ENCODE measurements at places on chromosomes 5 and 9.

DNA sequence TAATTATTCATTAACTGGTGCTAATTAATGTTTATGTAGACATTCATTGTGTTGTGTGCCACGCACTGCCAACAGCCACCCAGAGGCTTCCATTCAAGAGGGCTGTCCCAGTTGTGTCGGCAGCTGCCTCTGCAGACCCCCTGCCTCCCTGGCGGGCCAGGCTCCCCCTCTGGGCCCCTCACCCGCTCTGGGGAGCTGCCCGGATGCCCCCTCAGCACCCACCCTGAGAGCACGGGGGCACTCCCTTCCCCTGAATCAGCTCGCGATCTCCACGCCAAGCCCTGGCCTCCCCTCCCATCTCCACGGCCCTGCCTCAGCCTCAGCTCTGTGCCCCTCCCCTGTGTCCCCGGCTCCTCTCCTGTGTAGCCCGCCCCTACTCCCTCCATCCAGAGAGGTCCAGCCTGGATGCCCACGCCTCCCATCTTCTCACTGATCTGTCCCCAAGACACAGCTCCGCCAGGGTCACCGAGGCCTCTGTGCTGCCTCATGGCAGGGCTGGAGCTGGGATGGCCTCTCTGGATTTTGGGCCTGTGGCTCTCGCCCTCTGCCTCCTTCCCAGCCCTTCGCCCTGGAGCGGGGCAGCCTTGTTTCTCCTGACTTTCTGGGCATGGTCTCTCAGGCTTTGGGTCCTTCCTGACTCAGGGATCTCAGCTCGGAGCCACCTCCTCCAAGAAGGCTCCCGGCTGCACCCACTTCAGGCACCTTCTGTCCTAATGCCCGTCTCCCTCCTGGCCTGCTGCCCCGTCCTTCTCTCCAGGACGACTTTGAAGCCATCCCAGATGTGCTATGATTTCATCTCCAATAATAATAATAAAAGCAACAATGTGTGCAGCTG, 16.0 kb upstream of the SLC9A3 start:
- DNase-seq: no peak

DNA sequence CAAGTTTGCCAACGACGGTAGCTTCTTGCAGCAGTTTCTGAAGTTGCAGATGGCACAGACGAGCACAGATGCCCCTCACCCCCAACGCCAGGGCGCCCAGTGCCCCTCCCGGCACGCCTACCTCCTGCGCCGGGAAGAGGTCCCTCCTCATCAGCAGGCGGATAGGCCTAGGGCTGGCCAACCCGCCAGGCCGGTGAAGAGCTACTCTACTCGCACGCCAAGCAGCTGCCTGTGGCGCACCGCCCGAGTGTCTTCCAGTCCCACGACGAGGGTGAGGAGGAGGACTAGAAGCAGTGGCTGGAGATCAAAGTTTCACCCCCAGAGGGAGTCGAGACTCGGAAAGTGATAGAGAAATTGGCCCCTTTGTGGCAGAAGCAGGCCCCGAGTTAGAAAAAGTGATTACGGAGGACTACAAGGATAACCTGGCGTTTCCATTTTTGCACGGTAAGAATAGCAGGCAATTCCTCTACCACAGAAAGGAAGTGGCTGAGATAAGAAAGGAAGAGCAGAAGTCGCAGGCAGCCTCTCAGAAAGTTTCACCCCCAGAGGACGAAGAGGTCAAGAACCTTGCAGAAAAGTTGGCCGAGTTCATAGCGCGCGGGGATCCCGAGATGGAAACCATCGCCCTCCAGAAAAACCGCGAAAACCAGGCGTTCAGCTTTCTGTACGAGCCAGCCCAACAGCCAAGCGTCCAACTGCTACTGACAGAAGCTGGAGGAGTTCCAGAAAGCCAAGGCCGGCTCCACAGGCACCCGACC, 170.4 kb downstream of the HINT1 start:
- DNase-seq: no peak

GRCh38 chr5:154949781-154950180, 8.9 kb downstream of the MRPL22 start:
- no peak for DNase-seq

DNA sequence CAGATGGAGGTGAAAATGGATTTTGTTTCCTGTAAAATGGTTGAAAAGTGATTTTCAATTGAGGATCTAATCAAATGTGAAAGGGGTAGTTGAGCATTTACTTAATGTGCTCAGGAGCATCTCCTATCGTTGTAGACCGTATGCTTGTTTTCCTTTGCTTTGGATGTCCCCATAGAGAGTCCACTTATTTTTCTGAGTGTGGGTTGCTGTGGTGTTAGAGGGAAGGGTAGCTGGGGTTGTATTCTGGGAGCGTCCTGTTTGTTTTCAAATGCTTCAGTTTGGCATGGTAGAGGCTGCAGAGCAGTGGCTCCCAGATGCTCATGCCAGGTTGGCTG, 154.1 kb downstream of the MAT2B start:
- no peak for DNase-seq

GRCh38 chr5:66717455-66718373, 121.5 kb downstream of the MAST4 start:
- no peak for DNase-seq

DNA sequence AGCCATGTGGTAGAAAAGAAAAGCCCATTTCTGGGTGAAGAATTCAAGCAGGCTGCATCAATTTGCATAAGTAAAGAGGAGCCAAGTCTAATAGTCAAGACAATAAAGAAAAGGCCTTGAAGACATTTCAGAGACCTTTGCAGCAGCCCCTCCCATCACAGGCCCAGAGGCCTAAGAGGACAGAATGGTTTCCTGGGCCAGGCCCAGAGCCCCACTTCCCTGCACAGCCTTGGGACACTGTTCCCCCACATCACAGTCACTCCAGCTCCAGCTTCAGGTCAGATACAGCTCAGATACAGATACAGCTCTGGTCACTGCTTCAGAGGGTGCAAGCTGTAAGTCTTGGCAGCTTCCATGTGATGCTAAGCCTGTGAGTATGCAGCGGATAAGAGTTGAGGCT, 29.1 kb downstream of the PLGRKT start:
- no peak for DNase-seq

DNA sequence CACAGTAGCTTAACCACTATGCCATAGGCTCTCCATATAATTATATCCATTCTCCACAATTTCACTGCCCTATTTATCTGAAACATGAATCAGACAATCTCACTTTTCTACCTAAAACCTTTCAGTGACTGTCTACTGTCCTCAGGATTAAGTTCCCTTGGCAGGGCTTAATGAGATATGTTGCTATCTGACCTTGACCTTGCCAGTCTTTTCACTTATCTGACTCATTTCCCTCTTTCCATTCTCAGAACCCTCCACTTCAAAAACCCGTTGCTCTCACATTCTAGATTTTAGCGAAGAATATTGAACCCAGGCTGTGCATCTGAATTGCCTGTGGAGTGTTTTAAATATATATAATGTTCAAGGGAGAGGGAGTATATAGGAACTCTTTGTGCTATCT, 452.1 kb upstream of the MPDZ start:
- no peak for DNase-seq

DNA sequence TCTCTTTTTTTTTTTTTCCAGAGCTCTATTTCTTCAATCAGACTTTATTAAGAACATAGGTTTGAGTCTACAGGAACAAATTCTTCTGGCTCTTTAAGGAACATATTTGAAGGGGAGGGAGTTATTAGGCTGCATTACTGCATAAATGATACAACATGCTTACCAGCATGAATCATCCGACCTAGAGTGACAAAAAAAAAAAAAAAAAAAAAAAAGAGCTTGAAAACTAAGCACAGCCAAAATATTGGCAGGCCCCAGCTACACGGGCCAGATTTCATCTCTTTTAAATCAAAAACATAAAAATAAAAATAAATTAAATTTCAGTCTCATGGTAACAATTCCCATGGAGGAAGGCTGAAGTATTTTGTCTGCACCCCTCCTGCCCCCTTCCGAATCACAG, 26.3 kb downstream of the MSX2 start:
- DNase-seq: no peak

DNA sequence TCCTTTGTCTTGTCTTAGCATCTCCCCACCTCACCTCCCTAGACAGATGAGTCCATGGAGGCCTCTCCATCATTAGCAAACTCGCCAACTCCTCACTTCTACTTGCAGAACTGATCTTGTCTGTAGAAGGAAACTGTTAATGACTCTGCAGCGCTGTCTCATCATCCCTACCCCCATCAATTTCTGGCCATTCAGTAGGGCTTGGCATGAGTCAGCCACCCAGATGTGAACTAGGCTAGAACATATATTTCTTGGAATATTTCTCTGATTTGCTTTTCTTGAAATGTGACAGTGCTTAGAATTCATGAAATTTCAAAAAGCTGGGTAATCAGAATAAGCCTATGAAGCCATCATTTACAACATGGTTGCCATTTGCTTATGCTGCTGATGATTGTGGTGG, 1125.0 kb upstream of the DMAC1 start:
- no peak for DNase-seq

- DNase-seq: no peak
These were observed 10.9 kb upstream of the RXFP3 start for GRCh38 chr5:33925278-33925677.

DNA sequence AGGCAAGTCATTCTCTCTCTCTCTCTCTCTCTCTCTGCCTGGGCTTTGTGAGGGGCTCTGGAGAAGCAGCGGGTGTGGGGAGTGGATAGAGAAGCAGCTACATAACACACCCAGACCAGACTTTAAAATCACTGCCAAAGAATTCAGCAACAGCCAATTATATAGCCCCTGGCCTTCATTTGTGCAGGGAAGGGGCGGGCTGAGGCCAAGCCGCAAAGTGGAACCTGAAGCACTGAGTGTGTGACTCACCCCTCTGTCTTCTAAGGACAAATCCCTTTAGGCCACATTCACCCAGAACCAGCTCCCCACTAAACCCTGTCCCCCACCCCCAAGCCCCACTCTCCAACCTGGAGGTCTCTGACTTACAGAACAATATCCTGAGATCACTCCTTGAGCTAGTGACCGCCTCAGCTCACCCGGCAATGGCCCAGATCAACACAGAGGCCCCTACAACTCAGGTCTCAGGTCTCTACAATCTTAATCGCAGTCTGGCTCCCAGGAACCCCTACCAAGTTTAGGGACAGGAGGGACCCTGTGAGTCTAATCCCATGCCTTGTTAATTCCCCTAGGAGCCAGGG, 6.0 kb downstream of the B4GALT1 start:
- DNase-seq: no peak

DNA sequence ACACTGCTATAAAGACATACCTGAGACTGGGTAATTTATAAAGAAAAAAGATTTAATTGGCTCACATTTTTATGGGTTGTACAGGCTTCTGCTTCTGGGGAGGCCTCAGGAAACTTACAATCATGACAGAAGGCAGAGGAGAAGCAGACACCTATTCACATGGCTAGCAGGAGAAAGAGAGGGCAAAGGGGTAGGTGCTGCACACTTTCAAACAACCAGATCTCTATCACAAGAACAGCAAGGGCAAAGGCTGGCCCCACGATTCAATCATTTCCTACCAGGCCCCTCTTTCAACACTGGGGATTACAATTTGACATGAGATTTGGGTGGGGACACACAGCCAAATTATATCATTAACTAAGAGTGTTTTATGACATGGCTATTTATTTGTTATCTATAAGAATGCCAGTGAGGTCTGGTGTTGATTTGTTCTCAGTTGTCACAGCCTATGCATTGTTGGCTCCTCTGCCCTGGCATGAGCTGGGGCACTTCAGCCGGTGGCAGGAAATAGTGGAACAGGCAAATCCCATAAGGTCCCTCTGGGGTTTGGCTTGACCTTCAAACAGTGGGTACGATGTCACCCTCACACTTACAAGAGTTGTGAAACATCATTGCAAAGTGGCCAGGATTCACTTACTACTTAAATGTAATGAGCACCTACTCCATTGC, 44.1 kb downstream of the SPARC start:
- DNase-seq: no peak

DNA sequence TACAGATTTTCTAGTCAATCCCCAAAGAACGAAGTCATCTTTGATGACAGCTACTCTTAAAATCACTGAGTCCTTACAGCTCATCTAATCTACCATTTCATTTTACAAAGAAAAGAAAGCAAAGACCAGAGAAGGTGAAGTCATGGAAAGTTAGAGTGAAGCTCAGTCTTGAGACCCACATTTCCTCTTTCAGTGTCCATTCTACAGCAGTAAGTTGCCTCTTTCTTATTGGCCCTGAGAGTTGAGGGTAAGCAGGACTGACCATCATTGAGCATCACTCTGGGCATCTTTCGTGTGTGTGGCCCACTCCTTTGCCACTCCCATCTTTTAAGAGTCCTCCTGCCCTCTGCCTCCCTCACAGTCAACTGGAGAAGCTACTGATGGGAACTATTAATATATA, 251.8 kb upstream of the NR4A3 start:
- DNase-seq: no peak
